ENCODE measurements at places on chromosomes 3 and 15.

- DNase-seq = peak; percentile 12
Measured at GRCh38 chr3:46578973-46579755, 13.1 kb upstream of the LRRC2 start.

DNA sequence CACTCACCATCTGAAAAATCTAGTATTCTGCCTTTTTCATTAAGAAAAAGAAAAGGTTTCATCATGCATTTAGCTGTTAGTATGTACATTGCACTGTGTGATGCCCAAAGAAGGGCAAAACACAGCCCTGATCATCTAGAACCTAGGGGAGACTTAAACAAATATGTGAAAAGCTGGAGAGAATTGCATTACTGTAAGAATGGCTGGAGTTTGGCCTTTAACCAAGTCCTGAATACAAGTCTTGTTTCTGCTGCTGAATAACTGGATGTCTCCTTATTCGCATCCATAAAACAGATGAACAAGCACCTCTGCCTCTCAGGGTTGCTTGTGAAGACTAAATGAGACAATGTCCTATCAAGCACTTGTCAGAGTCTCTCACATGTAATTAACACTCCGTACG, 233.4 kb upstream of the LRTM1 start:
- no peak for DNase-seq

- no peak for DNase-seq
Measured at GRCh38 chr3:67647390-67647878, 7.0 kb downstream of the SUCLG2 start.

DNA sequence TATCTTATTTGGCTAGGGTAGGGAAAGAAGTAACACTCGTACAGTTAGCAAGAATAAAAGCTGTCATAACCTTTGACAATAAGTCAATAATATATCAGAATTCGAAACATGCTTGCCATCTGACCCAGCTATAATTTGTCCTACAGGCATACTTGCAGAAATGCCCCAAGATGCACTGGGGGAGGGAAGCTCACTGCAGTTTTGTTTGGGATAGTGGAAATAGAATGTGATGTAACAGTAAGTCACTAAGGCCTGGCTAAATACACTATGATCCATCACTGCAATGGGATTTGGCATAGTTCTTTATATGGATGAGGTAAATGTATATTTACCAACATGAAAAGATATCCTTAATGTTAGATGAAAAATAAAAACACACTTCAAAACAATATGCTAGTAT, 25.5 kb upstream of the TMOD3 start:
- DNase-seq = no peak

DNA sequence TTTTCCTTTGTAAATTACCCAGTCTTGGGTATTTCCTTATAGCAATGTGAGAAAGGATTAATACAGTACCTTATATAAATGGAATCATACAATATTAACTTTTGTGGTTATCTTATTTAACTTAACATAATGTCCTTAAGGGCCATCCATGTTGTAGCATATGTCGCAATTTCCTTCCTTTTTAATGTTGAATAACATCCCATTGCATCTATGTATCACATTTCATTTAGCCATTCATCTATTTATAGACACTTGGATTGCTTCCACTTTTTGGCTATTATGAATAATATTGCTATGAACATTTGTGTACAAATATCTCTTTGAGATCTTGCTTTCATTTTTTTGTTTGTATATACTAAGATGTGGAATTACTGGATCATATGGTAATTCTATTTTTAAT, 342.2 kb downstream of the PDCD6IP start:
- no peak for DNase-seq

GRCh38 chr3:160098261-160098908, 109.8 kb downstream of the IL12A start:
- peak; percentile 59 for DNase-seq

DNA sequence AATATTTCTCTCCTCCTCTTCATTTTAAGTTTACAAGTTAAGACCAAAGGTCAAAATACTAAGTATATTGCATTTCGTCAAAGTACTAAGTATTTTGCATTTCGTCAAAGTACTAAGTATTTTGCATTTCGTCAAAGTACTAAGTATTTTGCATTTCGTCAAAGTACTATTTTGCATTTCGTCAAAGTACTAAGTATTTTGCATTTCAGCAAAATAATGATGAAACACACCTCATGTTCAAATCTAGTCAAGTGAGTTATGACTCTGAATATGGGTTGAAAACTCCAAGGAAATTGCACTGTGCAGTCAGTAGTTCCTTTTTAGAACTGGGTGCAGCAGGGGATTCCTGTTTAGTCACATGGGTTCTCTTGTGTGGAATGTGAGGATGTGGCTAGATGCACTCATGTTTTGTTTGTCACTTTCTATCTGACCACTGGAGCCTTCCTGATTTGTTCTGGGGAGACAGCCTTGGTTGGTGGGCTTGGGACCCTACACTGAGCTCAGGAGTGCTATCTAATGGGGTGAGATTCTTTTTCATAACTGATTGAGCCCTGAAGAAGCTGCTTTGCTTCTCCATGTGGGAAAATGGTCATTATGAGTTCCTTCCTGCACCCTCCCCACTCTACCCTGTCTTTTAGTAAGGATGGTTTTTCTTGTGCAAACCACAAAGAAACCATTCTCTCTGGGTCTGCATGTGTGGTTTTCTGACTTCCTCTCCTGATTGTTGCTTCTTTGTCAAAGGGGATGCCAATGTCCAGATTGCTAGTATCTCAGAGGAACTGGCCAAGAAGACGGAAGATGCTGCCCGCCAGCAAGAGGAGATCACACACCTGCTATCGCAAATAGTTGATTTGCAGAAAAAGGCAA, 73.4 kb downstream of the CCK start:
- peak; percentile 76 for DNase-seq

GRCh38 chr15:66943456-66944095, 121.8 kb upstream of the SMAD3 start:
- DNase-seq = no peak

- DNase-seq = no peak
Measured at GRCh38 chr3:123119388-123119787, 52.6 kb downstream of the PDIA5 start.

GRCh38 chr3:105715372-105715771, 153.4 kb downstream of the CBLB start:
- no peak for DNase-seq

GRCh38 chr3:170735821-170736220, 134.2 kb downstream of the RPL22L1 start:
- no peak for DNase-seq

DNA sequence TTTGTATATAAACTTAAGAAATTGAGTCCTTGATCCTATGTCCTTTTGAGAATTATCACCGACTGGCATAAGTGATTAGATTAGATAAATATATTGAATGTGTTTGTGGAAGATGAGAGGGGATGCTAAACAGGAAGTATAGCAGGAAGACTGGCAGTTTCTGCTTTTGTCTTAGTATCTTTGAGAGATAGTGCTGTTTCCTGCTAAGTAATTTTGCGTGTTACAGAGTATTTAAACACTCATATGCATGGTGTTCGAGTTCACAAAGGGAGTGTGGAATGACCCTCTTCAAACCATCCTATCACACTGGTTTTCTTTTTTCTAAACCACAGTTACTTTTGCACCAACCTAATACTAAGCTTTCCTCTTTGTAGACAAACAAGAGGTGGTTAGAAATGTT, 106.0 kb downstream of the KLHL25 start:
- DNase-seq = peak; percentile 36

- peak; percentile 40 for DNase-seq
Measured at GRCh38 chr3:157311633-157312375, 124.8 kb upstream of the PTX3 start.

- no peak for DNase-seq
Measured at GRCh38 chr3:87710511-87710910, 348.3 kb downstream of the CGGBP1 start.

DNA sequence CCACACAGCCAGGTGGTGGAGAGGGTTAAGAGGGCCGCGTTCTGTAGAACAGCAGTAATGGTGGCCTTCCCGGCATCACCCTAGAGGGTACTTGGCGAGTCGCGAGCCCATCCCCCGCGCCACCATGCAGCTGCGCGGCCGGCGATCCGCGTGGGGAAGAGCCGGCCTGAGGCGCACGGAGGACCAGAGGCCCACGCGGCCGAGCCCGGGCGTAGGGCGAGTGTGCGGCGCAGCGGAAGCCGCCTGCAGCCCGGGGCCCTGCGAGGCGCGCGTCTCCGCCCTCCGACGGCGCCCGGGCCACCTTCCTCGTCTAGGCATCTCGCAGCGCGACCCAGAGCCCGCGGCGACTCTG, 423 bp downstream of the TKT start:
- DNase-seq = no peak

GRCh38 chr3:82354228-82354627, 592.8 kb upstream of the GBE1 start:
- DNase-seq = no peak

DNA sequence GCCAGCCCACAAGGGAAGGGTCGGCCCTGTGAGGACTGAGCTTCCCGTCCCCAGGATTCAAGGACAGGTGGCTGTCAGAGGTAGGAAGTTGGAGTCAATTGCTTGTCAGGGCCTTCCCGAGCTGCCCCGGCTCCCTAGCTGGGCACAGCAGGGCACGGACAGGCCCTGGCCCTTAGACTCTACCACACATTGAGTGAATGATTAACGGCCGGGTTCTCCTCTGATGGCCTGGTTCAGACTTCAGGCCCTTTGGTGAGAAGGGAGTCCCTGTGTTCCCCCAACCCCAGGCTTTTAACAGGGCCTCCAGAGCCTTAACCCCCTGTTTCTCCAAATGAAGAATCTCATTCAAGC, 16.4 kb upstream of the FGD5 start:
- no peak for DNase-seq

DNA sequence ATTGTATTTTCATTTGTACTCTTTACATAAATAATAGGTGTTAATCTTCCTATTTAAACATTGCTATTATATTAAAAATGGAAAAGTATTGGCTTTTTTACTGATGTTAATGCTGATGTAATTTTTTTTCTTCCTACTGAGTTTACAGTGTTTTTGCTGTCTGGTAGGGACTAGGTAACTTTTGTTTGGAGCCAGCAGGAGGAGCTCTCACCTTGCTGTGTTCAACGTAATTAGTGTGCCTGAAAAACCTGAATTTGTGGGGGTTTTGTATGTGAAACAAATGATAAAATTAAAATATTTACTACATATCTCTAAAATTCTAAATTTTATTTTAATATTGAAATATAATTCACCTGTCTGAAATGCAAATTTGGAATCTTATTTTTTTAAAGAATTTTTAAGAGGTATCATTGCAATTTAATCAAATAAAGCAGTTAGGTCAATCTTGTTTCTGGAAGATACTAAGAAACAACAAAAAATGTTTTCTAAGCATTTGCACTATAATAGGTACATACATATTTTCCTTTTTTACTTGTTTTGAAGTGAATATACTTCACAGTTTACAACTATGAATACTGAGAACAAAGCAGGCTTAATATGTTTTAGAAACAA, 48.8 kb downstream of the EPHA6 start:
- DNase-seq = peak; percentile 49

DNA sequence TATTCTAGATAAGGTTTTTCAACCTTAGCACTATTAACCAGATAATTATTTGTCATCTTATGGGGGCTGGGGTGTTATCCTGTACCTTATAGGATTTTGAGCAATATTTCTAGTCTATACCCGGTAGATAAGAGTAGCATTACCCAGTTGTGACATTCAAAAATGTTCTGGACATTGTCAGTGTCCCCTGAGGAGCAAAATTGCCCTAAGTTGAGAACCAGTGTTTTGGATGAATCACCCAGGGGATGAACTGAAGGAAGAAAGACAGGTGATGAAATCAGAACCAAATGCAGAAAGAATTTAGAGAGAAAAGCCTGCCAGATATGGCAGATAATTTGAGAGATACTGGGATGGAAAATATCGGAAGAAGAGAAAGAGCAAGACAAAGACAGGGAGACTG, 58.2 kb downstream of the KCNH8 start:
- DNase-seq = no peak

GRCh38 chr3:99418709-99419108, 219.7 kb upstream of the COL8A1 start:
- DNase-seq = no peak

GRCh38 chr3:134287512-134287911, 36.9 kb upstream of the RYK start:
- no peak for DNase-seq

GRCh38 chr15:46213551-46213950, 578.7 kb downstream of the SQOR start:
- no peak for DNase-seq

DNA sequence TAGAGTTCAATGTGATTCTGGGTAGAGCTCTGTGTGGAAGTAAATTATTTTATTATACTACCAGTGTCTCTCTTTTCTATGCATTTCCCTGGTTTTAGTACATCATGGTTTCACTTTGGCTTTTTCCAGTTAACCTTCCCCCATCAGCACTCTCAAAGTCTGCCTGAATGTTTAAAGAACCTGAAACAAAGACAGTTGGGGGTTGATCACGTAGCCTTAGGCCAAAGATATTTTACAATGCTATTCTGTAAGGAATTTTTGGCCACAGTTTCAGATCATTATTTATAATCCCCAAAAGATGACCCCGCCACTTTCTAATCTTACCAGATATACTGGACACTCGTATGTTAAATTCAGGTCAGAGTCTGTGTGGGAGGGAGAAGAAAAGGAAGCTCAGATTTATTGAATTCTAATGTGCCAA, 156.3 kb upstream of the TMC3 start:
- DNase-seq = no peak

- no peak for DNase-seq
Measured at GRCh38 chr3:143720381-143720780, 127.9 kb downstream of the SLC9A9 start.

DNA sequence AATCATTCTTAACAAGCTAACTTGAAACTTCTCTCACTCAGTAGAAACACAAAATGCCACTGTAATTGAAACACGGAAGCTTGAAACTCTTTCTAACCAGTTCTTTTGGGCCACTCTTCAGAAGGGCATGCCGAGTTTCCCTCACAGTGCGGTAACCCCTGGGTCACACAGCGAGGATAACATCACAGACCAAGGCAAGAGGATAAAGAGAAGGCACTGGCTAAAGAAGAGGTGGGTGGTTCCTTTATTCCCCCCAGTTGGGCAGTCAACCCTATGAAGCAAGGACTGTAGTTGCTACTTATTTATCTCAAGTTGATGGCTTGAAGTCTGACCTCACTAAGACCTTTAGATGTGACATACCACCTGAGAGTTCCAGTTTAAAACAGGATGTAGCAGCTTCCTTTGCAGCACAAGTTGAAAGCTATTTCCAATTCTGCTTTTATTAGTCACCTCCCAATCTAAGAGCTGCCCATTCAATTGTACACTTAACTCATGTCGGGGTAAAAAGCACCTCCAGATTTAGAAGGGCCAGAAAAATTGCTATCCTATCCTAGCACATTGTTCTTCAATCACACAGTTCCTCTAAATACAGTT, 272.4 kb downstream of the TIGIT start:
- DNase-seq = no peak

DNA sequence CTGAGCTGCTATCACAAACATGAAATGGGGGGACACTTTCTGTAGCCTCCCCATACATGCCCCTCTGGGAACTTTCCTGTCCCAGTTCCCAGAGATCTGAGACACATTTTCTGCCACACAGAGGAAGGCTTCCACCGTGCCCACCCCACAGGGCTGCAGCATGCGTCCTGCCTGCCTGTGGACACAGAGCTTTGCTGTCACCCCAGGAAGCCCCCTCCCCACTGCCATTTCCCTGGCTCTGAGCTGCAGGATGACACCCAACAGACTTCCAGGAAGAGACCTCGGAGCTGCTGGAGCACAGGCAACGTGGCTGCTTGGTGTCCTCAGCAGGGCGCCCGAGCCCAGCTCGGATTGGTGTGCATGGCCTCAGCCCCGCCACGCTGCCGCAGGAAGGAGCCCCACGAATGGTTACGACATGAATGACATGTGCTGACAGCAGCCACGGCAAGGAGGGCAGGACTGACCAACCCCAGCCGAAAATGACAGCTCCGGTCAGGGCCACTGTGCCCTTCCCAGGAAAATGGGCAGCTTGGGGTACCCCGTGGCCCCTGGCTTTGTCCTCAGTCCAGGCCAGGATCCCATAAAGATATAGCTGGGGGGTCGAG, 81.3 kb downstream of the VGLL4 start:
- DNase-seq = no peak
